Hematopoietic multipotent progenitor cell treated with erythropoietin and hydrocortisone succinate and interleukin-3 and kit ligand, for 6 days (in vitro differentiated cells): ENCODE measurements at places on chromosomes 2 and 18.

GRCh38 chr18:60319129-60319528 lies 53.4 kb downstream of the MC4R start:
- no peak for DNase-seq

GRCh38 chr2:85183479-85183878 lies 50.3 kb downstream of the TCF7L1 start:
- no peak for DNase-seq

DNA sequence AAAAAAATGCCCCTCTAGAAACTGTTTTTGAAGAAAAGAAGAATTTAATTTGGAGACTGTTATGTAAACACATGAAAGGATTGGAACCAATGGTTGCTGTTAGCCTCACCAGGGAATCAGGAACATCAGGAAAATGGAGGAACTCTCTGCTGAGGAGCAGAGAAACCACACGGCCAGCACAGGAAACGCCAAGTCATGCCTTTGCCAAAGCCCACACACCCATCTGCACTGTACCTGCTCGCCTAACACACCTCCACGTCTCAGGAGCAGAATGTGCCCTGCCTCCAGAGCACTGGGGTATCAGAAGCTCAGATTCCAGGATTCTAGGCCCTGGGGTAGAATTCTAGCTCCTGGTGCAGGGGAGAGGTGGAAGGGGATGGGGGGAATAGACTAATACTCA lies 9.8 kb upstream of the SCYGR1 start:
- DNase-seq, result no peak

- DNase-seq, result no peak
These were observed 12.5 kb downstream of the TACR1 start for GRCh38 chr2:75186821-75187220.

DNA sequence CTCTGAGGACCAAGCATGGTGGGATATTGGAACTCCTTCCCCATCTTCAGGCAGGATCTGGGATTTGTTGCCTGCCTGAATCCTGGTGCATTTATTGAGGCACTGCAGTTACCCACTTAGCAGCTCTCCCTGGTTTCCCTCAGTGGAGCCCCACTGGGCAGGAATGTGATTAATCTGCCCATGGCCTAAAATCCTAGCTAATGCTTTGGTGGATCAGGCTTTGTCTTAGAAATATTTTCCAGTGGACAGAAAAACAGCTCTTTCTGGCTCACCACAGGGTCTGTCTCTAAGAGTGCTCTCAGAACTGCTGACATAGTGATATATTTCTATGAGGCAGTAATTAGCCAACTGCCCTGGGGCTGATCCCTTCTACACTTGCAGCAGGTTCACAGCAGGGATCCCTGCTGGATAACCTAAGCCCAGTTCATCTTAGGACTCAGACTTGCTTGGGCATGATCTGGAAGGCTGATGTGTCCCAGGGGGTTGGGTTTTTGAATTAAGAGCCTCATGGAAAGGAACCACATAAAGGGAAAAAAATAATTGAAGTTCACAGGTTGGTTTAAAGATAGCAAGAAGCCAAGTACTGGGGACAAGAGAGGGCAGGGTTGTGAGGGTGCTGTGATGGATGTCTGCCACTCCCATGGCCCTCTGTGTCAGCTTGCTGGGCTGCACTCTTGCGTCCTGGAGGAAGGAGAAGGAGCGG lies 44.3 kb upstream of the ZDBF2 start:
- DNase-seq, result no peak

- DNase-seq, result no peak
These were observed 36.5 kb downstream of the HADHB start for GRCh38 chr2:26281226-26281625.
